HepG2 (cell line): ENCODE measurements at places on chromosomes 7 and 10.

- DNase-seq, result no peak
Observed at GRCh38 chr10:128062881-128063563, 63.2 kb downstream of the MKI67 start.

DNA sequence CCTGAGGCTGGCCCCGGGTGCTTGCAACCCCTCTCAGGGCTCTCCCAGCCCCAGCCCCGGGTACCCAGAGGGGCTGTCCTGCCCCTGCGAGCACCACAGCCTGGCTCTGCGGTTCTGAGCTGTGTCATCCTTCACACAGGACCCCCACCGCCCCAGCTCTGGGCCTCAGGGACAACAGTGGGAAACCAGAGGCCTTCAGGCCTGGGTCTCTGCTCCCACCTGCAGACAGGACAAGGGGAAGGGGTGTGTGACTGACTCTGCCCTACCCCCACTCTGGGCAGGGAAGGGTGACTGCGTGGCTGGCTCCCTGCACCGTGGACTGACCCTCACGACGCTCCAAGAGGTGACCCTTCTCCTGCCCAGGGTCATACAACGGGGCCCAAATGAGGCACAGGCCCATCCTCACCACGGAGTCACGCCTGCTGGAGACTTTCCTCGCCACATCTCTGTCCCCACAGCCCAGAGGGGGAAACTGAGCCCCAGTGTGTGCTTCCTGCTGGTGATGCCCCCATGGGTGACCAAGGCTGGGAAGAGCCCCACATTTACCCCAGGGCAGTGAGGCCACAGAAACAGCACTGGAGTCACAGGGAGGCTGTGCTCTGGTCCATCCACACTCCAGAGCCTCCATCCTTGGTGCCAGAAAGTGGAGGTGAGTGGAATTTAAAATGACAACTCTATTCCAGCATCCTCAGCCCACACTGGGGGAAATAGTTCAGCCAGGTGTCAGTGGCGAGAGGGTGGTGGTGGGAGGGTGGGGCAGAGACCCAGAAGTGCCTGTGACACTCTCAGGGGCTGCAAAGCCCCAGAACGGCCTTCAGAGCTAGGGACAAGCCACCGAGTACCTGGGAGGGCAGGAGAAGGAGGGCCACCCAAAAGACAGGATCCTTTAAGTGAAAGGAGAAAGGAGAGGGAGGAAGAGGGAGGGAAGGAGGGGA is 13.6 kb downstream of the CAMK2B start:
- DNase-seq, result no peak

DNA sequence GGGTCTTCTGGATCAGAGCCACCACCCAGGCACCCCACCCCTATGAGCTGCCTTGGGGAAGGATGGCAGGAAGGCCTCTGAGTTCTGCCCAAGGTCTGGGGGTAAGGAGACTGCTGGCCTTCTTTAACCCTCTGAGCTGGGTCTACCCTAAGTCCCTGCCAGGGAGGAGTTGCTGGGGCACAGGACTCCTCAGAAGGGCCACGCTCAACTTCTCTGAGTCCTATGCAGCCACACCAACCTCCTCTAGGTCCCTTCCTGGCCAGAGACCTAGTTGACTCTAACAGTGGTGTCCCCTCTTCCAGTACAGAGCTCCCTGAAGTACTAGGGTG is 2.6 kb upstream of the NEURL1 start:
- no peak for DNase-seq

DNA sequence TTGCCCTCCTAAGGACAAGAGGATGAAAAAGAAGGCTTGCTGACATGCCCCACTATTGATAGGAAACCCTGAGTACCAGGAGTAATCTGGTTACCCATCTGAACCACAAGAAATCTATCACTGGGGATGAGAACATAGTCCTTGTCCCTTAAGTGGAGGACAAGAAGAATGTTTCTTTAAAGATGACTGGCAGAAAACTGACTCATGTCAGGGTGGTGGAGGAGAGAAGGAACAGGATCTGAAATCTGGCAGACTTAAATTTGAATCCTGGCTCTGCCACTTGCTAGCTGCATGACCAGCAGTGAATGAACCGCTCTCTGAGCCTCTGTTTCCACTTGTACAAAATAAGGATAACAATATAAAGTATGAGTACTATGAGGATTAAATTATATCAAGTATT is 38.9 kb upstream of the XPNPEP1 start:
- no peak for DNase-seq

DNA sequence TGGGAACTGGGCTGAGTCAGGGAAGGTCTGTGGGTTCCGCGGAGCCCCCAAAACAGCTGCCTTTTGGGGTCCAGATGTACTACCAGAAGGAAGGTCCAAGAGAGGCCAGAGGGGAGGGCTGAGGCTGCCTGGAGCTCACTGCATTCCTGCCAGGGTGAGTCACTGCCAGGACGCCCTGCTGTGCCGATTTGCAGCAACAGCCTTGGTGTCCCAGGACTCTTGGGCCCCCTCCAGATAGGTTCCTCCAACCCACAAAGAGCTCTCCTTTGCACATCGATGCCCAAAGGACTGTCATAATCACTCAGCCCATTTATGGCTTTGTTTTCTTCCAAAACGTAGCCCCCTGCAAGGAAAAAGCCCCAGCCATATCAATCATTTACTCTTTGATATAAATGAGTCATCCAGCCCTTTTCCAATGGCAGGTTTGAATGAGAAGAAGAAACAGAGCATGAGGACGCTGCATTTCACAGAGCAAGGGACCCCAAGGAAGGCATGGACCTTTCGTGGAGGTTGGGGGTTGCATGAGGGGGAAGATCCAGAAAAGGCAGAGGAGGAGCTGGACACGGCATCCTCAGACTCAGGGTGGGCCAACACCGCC is 32.2 kb upstream of the COL13A1 start:
- no peak for DNase-seq

DNA sequence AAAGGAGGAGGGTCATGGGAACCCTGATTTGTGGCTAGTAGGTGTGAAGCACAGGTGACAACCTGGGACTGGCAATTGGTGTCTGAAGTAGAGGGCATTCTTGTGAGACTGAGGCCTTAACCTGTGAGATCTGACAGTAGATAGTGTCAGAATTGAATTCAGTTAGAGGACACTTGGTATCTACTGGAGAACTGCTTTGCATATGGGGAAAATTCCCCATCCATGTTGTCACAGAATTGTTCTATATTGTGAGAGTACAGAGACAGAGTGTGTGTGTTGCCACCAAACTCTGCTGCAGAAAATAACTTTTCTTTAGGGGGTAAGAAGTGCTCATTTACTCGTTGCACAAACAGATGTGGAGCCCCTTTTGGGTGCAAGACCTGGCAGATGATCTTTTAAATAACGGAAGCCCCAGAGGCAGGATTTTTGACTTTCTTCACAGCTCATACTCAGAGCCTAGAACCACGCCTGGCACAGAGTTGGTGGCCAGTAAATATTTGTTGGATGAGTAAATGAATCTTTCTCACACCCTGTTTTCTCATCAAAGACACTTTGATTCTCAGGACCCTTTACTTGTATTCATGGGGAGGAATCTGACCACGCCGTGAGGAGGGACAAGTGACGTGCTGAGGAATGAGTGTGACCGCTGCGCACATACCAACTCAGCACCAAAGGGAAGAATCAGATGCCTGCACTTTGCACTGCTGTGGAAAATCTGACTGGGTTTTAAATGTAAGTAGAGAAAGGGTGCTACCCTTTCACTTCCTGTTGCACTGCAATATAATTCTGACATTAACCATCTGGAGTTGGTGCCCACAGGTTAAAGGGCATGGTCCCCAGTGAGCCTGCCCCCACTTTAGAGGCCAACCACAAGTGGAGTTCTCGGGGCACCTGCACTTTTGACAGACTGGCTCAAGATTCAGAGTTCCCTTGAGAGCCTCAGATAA is 39.2 kb upstream of the SDHAF3 start:
- DNase-seq, result no peak

- DNase-seq, result no peak
Observed at GRCh38 chr7:151570366-151570915, 50.7 kb upstream of the RHEB start.

DNA sequence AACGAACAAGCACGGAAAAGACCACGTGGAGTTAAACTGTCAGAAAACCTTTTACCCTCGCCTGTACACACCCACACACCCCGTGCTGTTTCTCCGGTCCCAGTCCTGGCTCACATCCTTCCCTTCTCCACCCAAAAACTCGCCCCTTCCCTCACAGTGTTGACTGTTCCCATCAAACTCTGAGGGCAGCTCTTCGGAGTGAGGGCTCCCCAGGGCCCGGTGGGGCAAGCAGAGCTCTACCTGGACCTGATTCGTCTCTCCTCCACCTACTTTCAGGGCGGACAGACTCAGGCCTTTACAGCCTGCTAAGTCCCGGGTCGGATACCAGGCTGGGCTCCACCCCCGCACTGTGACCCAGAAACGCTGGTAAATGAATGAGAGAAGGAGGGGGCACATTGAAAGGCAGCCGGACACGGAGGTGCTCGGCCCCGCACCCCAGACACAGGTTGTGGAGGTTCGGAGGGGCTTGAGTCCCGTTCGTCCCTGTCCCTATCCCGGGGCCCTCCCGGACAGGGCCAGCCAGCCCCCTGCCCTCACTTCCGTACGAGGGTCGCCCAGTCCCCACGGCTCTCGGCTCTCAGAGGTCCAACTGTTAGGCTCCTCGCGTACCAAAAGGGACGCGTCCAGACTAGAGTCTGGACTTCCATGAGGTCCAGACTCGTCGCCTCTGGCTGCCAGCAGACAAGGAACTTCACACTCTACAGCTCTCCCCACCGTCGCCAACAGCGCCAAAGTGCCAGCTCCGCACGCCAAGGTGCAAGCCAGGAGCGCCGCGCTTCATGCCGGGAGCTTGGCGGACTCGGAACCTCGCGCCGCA is 31.7 kb upstream of the ASL start:
- DNase-seq, result no peak

DNA sequence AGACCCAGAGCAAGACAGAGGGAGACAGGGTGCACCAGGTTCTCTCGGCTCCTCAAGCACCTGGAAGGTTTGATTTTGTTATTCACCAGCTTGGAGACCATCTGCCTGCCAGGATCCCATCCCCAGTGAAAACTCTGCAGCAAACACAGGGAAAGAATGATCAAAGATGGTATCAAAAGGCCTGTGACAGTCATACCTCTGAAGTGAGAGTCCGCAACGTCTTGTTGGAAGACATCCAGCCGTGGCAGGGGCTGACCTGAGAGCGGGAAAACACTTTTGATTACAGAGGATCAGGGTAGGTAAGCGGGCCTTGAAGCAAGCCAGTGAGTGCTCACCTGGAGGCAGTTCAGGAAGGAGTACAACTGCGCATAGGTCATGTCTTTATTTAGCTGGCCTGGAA is 142.3 kb downstream of the ANLN start:
- no peak for DNase-seq

DNA sequence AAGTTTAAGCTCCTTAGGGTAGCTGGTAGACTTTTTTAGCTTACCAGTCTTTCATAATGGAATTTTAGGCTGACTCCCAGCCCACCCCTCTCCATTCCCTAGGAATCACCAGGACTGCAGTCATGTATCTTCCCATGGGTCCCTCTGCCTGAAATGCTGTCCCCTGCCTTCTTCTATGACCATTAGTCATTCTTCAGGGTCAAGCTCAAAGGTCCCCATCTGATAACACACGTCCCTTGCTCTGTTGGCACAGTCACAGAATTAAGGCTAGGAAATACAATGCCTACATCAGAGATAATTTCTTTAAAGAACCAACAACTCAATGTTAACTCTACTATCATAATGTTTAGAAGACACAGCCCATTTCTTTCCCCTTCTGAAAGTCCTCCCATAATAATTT is 140.6 kb downstream of the RAPGEF5 start:
- peak; percentile 23 for DNase-seq

- DNase-seq, result no peak
Observed at GRCh38 chr10:110275128-110275729, 29.5 kb downstream of the SMNDC1 start.

GRCh38 chr10:70753841-70754621 is 31.1 kb downstream of the TBATA start:
- no peak for DNase-seq

GRCh38 chr7:6172224-6172909 is 100.1 kb downstream of the CYTH3 start:
- DNase-seq, result no peak

GRCh38 chr10:95865814-95866466 is 41.8 kb upstream of the CC2D2B start:
- DNase-seq, result peak; percentile 78

GRCh38 chr7:46315891-46316290 is 394.8 kb upstream of the IGFBP3 start:
- no peak for DNase-seq

GRCh38 chr7:21352540-21353387 is 75.1 kb upstream of the SP4 start:
- no peak for DNase-seq

DNA sequence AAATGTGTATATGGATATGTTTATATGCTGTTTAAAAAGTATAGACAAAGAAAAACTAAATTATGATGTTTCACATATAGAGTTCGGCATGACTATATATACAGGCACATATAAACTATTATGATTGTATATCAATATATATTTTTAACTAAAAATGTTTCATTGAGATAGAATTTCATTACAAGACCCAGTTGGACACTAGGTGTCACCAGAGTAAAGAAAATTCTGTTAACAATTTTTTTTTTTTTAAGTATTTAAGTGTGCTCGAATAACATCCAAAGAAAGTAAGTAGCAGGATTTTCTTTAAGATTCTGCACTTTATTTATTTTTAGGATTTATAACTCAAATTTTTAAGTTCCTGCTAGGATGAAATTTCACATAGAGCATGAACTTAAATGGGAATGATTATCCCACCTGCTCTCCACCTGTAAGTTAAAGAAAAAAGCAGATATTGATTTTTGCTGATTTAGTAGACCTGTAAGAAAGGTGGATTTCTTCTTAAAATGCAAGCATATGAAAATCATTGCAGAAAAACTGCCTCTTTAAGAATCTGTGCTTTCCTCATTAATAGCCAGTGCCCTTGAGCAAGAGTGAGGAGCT is 961.5 kb downstream of the PCDH15 start:
- DNase-seq, result peak; percentile 25

DNA sequence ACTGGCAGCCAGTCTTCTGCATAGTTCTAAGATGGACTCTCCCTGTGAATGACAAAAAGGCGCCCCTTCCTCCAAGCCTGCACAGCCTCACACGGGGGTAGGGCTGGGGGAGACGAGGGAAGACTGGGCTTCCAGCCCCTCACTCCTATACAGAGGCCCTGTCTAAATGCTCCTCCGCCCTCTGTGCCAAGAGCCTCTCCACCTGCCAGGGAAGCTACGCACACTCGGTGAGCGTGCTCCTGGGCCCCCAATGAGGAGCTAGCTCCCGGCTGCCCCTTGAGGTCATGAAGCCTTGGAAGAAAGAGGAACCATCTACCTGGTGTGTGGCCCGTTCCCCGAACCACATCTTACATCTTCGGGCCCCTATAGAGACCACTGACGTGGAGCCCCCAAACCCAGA is 54.8 kb downstream of the CRTAC1 start:
- no peak for DNase-seq

- DNase-seq, result peak; percentile 44
Observed at GRCh38 chr7:47776335-47776734, 171.9 kb downstream of the PKD1L1 start.

- no peak for DNase-seq
Observed at GRCh38 chr10:77378366-77379349, 258.9 kb downstream of the KCNMA1 start.

DNA sequence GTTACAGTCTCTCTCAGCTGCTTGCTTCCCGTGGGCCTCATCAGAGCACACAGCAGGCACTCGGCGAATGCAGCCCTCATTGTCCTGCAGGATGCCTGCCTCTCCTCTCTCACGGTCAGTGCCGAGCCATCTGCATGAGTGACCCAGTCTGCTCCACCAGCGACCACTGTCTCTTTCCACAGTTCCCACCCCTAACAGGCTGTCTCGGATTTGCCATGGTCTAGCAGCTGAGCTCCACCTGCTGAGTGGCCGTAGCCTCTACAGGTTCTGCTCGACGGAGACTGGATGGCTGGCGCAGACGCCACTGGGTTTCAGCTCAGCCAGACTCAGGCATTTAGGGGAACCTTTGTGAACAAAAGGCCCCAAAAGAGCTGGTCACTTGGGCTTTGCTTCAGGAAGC is 209.4 kb upstream of the FOXK1 start:
- no peak for DNase-seq
